ENCODE measurements at places on chromosomes 1 and 21.

DNA sequence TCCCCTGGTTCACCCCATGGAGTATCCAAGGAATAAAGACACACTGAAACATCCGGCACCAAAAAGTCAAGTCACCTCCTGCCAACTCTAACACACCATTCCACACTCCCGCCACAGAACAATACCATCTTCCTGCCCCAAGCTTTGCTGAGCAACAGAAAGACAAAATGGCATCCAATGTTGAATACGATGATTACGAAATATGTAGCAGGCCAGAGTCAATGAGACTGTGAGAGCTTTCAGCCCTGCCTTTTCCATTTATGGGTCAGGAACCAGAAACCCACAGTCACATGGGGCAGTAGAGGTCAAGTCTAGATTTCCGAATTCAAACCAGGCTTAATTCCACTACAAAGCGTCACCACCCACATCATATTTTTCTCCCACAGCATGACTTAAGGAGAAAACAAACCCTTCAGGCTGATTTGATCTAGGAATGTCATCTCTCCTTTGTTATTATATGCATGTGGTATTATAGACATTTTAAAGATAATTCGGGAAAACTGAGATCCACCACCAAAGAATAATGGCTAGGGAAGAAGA is 249.8 kb downstream of the SETD4 start:
- DNase-seq = no peak

DNA sequence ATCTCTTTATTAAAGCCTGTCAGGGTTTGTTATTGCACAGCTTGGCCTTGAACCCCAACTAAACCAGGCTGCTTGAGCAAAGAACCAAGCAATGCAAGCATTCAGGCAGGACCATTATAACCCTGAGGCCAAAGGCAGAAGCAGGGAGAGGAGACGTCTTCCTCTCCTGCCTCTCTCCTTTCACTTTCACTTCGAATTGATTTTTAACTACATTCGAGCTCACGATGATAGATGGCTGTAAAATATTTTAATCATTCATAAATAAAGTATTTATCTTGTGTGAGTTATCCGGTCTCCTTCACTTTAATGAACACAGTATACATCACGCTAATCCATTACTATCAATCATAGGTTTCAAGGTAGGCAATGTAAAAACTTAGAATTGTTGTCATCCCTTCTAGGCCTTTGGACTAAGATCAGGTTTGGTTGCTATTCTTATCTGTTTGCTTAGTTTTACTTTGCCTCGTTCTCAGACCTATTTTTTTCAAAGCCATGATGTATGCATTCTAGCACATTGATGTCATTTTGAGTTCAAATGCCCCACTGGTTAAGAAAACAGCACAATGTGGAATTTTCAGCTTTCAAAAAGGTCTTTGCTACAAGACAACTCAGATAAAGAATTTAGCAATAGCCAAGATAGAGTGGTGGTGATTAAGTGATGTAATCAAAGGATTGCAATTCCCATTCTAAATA is 480.2 kb upstream of the RUNX1 start:
- no peak for DNase-seq

- no peak for DNase-seq
These were observed 100.7 kb downstream of the COLGALT2 start for GRCh38 chr1:183936791-183937190.

DNA sequence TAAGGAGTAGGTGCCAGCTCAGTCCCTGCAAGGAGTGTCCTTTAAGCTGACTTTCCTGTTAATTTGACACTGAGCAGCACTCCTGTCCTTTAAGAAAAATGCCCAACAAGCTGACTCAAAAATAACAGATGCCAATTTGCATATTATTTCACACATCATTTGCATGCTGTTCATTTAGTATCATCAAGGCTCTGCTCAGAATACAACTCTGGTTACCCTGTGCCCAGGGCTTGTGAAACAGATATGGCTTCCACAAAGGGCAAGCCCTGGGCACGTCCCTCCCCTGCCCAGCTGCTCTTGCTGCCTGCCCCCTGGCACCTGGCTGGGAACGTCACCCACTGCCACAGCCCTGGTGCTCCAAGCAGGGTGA is 10.3 kb downstream of the KCNN3 start:
- no peak for DNase-seq

DNA sequence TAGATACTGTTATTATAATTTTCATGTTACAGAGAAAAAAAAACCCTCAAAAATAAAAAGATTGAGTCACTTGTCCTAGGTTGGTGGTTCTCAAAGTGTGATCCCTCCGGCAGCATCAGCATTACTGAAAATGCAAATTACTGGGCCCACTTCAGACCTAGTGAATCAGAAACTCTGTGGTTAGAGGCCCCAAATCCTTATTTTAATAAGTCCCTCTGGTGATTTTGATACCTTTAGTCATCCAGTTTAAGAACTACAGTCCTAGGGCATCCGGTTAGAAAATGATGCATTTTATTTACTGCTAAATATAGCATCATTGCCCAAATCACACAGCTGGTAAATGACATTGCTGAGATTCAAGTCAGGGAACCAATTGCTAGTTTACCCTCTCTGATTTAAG is 203.7 kb upstream of the RUNX1 start:
- no peak for DNase-seq

GRCh38 chr1:197572169-197572568 is 203.1 kb downstream of the DENND1B start:
- no peak for DNase-seq

DNA sequence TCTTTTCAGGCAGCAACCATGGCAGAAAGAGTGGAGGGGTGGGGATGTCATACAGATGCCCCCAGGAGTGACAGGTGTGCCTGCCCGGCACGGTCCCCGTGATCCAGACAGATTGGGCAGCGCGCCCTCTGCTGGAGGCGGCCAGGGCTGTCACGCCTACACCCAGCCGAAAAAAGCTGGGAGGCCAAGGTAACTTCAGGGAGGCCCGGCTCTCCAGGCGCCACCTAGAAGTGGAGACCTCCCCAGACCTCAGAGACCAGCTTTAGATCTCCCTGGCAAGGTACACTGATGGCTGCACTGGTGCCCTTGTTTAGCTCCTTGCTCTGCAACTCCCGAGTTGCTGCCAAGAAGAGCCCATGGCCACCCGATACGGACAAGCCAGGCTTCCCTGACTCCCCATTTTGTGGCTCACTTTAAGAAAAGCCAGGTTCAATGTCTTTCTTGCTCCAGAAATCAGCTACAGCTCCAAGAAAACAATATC is 6.6 kb downstream of the GOLT1A start:
- peak; percentile 56 for DNase-seq

GRCh38 chr1:242405947-242406346 is 118.5 kb downstream of the PLD5 start:
- no peak for DNase-seq

DNA sequence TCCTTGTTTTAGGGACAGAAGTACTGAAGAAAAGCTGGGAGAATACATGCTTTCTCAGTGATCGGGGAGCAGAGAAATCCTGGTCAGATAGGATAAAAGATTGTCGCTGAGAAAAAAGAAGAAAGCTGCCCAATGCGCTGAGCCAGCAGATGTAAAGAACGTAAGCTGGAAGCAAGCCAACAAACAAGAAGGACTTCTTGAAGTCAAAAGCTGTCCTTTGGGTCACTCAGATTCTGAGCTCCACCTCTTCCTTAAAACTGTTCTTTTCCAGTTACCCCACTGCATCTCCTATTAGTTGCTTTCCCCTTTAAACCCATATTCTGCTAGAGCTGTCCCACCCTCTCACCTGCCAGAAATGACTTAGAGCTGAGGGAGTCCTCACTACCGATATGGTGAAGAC is 64.8 kb downstream of the GPR137B start:
- DNase-seq = no peak

GRCh38 chr1:154548028-154548427 is 10.4 kb downstream of the UBE2Q1 start:
- DNase-seq = no peak

GRCh38 chr1:170318736-170319135 is 173.0 kb downstream of the NTMT2 start:
- DNase-seq = no peak

DNA sequence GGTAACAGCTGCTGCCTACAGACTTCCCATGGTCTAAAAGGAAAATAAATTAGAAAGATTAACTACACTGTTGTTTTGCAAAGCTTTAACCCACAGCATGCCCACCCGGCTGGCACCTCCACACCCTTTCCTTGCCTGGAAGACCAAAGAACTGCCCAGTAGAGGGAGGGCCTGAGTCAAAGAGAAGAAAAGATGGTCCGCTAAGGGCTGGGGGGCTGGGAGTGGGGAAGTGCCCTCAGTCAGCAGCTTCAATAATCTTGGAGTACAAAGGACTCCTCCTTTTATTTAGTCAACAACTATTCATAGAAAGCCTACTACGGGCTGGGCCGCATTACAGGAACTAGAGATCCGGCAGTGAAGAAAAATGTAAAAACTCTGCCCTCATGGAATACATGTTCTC is 40.6 kb downstream of the ERI3 start:
- no peak for DNase-seq

DNA sequence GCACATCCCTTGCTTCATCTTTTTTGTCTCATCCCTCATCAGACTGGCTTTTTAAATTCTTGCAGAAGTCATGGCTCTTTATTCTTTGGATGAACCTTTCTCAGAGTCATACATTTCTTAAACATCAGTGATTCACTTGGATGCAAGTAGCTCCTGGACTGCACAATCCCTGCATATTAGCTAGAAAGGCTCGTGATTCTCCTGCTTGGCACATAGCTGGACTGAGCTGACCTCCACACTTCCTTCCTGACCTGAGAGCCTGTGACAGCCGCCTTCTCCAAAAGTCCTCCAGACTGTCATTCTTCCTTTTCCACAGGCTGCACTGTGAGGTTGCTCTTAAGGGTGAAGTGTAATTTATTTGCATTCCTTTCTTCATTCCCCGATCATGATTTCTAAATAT is 109.4 kb downstream of the RGL1 start:
- DNase-seq = no peak

- DNase-seq = no peak
These were observed 5.8 kb downstream of the UBE2U start for GRCh38 chr1:64209221-64209620.

DNA sequence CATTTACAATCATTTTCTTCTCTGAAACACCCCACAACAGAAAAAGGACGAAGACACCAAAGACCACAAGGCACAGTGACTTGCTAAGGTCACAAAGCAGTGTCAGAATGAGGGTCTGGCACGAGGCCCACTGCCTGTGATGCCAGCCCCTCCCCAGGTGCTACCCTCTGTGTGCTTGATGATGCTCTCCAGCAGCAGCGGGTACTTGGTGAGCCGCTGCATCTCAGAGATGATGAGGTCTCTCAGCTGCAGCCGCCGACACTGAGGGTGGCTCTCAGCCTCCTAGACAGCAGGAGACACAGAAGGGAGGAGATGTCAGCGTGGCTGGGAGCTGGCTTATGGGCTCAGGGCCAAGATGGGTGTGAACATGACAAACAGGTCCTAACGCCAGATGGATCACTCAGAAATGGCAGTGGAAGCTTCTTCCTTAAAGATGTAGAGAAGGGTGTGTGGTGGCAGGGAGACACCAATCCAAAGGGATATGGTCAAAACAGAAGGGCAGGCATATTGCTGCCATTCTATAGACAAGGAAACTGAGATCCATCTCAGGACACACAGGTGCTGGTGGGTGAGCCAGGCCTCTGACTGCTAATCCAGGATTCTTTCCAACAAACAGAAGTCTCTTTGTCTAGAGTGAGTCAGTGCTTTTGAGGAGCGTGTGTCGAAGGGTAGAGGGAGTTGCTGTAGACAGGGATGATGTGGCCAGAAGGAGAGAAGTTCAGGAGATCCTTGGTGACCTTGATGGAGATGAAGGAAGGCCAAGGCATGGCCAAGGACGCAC is 25.6 kb downstream of the LRRC71 start:
- peak; percentile 59 for DNase-seq

- DNase-seq = no peak
These were observed 146.0 kb downstream of the PEX14 start for GRCh38 chr1:10620776-10621175.

GRCh38 chr1:226732856-226733291 is 6.2 kb downstream of the ITPKB start:
- DNase-seq = no peak

DNA sequence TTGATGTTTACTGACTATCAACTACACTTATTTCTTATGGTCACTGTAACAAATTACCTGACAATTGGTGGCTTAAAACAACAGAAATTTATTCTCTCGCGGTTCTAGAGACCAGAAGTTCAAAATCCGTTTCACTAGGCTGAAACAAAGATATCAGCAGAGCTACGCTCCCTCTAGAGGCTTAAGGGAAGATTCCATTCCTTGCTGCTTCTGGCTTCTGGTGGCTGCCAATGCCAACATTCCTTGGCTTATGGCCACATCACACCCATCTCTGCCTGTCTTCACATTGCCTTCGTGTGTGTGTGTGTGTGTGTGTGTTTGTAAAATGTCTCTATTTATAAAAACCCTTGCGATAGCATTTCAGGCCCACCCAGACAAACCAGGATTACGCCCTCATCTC is 66.4 kb downstream of the LMX1A start:
- DNase-seq = no peak

DNA sequence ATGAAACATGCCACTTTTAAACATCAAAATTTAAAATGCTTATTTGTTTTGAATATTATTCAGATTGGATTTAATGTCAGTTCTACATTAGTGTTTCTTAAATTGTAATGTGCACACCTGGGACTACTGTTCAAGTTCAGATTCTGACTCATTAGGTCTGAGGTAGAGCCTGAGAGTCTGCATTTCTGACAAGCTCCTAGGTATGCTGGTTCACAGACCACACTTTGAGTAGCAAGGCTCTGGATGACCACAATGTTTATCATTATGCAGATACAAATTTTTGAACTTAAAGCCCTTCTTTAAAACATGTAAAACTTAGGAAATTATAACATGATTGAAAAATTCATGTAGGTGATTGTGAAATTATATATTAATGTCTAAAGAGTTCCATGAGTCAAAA is 40.2 kb downstream of the TTLL7 start:
- no peak for DNase-seq

DNA sequence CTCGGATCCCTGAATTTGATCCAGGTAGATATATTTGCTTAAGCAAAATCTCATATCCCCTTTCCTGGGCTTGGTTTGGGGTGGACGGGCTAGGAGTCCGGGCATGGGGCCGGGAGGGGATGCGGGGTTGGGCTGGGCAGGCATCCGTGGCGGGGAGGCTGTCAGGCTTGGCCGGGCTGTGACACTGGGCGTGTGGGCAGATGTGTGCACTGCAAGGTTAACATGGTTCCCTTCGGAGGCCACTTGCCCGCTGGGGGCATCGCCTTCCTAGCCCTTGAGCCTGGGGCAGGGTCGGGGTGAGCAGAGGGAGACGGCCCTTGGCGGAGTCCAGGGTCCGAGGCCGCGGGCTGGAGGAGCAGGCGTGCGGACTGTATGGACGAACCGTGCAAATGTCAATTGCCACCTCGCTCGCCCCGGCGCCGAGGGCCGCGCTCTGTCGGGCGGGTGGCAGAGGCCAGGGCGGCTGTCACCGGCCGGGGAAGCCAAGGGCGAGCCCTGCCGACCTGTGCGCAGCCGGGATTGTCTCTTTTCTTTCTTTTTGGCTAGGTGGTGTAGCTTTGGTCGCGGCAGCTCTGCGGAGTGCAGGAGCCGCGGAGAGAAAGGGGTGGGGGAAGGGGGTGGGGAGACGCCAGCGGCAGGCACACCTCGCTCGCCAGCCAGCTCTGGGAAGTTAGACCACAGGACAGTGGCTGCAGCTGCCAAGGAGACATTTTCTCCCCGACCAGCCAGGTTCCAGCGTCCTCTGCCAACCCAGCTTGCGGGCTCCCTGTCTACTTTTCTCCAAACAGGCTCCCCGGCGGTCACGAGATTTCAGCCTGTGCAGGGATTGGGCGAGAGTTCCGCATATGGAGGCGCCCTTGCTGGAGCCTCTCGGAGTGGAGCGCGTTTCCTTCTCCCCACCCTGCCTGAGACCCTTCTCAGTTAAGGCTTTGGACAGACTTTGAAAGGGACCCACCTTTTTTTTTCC is 1.3 kb downstream of the RCOR3 start:
- DNase-seq = peak; percentile 81

All from NCI-H345 (cell line).